ENCODE measurements at places on chromosomes 6 and 20.

- DNase-seq = no peak
These were observed 70.7 kb upstream of the BEND3 start for GRCh38 chr6:107186047-107186446.

DNA sequence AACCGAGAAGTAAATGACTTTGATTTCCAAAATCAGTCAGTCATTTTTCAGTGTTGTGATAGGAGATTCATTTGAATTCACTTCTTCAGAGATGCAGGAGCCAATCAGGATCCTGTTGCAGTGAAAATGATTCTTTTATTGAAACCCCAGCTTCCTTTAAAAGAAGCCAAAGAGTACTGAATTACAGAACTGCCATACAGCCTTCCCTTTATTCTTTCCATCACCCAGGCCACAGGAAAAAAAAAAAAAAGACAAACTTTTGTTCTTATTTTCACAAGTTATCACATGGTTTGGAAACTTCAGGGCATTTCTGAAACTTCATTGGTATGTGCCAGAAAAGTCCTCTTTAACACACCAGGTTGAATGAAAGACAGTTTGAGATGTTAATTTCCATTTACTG, 1.8 kb upstream of the CARMIL1 start:
- no peak for DNase-seq

GRCh38 chr6:20919677-20920385, 385.6 kb downstream of the CDKAL1 start:
- DNase-seq = no peak

- DNase-seq = no peak
These were observed 109.9 kb downstream of the POPDC3 start for GRCh38 chr6:105069821-105070445.

- DNase-seq = peak; percentile 86
These were observed 69.0 kb downstream of the HFE start for GRCh38 chr6:26156105-26156849.

DNA sequence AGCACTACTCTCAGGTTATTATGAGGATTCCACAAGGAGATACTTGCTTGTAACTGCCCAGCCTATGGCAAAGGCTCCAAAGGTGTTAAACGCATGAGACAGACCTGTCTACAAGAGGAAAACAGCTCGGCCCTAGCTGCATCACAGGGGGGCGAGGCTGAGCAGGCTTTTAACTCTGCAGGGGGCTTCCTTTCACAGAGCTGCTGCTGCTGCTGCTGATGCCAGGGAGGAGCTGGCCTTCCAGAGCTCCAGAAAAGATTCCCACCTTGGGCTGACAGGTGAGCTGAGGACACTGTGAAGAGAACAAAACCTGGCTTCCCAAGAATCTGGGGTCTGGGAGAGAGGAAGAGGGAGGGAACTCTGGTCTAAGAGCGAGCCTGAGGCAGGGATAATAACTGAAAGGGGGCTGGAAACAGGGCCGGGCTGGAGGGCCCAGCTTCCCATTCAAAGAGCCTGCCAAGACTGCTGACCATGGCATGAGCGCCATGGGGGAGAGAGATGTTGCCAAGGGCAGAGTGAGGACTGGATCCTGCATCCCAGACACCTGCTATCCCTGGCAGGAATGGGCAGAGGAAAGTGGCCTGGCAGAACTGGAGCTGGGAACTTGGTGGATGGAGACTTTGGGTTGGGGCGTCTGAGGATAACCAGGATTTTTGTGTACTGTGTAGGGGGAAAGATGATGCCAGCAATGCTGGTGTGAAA, 211.1 kb upstream of the LRFN2 start:
- DNase-seq = no peak

- DNase-seq = no peak
These were observed 55.0 kb upstream of the TNFAIP3 start for GRCh38 chr6:137811916-137812553.

DNA sequence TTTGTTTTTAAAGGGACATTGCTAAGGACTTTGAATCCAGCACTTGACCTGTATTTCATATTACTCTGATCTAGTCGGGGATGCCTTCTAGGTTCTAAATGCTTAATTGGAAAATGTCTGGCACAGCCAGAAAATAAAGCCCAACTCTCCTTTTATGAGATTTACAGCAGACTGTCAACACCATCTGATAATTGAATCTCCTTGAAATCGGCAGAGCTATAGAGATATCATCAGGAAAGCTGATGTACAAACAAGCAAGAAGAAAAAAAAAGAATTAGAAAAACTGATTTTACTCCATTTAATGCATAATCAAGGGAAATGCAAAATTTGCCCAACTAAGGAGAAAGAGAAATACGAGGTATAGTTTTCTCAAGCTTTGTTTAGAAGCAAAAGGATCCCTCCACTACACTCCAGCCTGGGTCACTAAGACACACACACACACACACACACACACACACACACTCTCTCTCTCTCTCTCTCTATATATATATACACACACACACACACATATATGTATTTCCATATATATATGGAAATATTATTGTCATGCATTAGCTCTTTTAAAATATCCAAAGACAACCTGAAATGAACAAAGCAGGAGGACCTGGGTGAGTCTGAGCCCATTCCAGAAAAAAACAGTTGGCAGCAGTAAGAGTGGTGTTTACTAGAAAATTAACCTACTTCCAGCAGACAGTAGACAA, 9.5 kb upstream of the FOXC1 start:
- no peak for DNase-seq

GRCh38 chr6:118896339-118897136, 2.6 kb downstream of the ASF1A start:
- DNase-seq = no peak

DNA sequence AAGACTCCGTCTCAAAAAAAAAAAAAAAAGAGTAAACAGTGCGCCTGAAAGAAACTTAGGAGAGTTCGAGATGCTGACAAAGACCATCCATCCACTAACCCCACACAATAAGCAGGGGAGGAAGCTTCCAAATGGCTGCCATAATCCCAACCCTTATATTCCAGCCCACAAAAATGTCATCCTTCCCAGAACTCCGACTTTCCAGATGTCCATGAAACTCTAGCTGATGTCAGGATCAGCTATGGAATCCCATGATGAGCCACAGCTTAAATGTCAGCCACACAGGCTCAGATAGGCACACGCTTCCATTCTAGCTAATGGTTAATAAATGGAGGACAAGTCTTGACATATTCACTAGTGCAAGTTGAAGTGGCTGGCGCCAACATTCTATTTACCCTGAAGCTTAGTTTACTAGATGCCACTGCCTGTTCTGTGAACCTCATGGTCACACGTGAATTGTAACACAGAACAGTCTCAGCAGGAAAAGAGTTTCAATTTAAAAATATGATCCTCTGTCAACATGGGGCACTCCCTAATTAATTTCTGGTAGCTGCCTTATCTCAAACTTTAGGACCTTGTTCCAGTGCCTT, 75.5 kb downstream of the FOXF2 start:
- DNase-seq = no peak

- no peak for DNase-seq
These were observed 116.7 kb downstream of the SIM1 start for GRCh38 chr6:100347901-100348550.

GRCh38 chr20:11957911-11958310, 40.2 kb downstream of the BTBD3 start:
- no peak for DNase-seq

DNA sequence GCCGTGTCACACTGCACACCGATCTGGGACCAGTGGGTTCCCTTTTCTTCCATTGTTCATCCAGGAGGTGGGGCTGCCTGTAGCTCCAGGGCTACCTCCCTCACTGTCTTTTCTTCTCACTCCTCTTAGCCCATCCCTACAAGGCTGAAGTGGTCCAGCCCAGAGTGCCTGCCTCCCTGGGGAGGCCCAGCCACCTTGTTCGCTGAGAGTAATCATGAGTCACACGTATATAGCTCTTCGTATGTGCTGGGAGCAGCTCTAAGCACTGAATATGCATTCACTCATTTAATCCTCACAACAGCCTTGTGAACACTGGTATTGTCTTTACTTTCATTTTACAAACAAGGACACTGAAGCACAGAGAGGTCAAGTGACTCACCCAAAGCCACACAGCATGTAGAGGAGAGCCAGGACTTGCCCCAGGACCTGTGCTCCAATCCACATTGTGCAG, 14.7 kb upstream of the CCDC167 start:
- no peak for DNase-seq

DNA sequence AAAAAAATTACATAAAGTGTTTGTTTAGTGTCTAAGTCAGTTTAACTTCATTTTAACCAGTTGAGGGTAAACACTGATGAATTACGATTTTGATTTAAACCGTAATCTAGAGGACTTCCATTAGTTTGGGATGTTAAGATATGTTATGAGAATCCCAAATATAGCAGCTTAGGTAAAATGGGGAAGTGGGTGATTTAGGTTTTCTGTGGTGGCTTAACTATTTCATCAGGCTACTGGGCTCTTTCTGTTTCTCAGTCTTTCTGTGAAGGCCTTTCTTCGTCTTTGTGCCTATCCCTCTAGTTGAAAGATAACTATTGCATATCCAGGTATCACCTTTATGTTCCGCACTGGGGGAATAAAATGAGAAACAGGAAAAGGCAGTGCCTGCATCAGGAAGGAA, 27.9 kb downstream of the CENPW start:
- DNase-seq = no peak

- DNase-seq = no peak
These were observed 22.2 kb upstream of the SNRPB2 start for GRCh38 chr20:16707674-16708073.

DNA sequence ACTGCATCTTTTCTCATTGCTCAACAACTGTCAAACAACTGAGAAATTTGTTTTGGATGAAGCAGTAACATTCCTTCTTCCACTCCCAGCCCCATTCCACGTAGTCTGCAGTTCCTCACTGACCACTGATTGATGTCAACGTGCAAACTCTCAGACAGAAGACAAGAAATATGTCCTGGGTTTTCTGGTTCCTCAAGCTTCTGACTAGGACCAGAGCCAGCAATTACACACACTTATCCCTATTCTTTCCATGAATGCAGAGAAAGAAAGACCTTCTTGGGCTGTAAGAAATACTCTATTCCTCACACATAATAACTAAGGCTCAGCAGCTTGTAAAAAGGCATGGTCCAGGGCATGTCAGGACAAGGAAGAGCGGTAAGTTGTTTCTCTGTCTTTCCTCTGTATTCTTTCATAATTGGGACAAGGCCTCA, 790.1 kb upstream of the SLC35B3 start:
- DNase-seq = no peak

- DNase-seq = no peak
These were observed 116.0 kb upstream of the CITED2 start for GRCh38 chr6:139490482-139490881.

- DNase-seq = no peak
These were observed 3.3 kb downstream of the ENTPD6 start for GRCh38 chr20:25198663-25199383.

DNA sequence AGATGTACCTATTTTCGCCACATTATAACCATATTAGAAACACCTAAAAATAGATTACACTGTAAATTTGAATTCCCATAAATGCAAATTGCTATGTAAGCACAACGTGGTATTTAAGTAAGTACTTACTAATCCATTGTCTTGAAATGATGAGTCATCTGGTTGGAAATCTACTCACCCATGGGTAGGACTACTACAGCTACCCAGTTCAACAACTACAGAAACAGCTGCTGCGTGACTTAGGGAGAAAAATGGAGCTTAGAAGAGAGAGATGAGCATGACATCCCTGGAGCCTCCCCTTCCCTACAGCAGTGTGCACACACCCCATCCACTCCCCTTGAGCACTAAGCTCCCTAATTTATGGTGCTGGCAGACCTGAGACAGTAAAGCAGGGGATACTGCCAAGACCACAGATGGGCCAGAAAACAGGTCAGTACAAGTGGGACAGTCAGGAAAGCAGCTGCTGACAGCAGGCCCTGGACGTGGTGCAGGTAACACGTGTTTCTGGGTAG, 26.9 kb downstream of the RRAGD start:
- DNase-seq = no peak

DNA sequence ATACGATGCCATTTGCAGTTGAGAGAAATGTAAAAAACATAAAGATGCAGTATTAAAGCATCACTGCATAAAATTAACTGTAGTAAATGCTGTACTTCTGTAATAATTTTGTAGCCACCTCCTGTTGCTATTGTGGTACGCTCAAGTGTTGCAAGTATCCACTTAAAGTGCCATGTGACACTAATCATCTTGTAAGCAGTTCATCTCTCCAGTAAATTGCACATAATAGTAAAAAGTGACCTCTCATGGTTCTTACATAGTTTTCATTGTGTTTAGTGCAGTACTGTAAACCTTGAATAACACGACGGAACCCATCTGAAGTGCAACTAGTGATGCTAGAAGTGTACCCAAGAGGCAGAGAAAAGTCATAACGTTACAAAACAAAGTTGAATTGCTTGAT, 190.1 kb upstream of the VGLL2 start:
- no peak for DNase-seq

- no peak for DNase-seq
These were observed 287.3 kb upstream of the PLN start for GRCh38 chr6:118260833-118261232.

- DNase-seq = no peak
These were observed 16.8 kb upstream of the SNRPB2 start for GRCh38 chr20:16713066-16713465.

DNA sequence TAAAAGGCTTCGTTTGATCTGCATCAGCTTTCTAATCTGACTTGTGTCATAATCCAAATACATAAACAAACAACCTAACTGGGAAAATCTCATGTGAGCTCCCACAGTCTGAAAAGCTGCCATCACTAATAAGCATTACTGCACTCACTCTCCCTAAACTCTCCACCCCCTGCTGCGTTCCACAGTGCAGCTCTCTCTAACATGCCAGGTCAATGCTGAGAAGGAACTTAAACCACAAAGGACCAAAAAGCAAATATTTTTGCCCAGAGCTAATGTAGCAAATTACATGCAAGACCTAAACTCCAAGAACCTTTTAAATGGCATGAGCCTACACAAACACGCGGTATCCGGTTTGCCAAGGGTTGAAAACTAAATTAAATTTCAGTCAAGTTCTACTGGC, 542.3 kb upstream of the JARID2 start:
- DNase-seq = no peak

- DNase-seq = no peak
These were observed 1.3 kb downstream of the KPNA5 start for GRCh38 chr6:116682334-116682712.

GRCh38 chr6:11538052-11538818, 686 bp downstream of the TMEM170B start:
- peak; percentile 43 for DNase-seq

Data from anterior cingulate cortex (tissue), 58 donors.